ENCODE measurements at places on chromosomes 7 and 10.

- DNase-seq = no peak
Measured at GRCh38 chr7:93949423-93949822, 27.9 kb downstream of the GNG11 start.

DNA sequence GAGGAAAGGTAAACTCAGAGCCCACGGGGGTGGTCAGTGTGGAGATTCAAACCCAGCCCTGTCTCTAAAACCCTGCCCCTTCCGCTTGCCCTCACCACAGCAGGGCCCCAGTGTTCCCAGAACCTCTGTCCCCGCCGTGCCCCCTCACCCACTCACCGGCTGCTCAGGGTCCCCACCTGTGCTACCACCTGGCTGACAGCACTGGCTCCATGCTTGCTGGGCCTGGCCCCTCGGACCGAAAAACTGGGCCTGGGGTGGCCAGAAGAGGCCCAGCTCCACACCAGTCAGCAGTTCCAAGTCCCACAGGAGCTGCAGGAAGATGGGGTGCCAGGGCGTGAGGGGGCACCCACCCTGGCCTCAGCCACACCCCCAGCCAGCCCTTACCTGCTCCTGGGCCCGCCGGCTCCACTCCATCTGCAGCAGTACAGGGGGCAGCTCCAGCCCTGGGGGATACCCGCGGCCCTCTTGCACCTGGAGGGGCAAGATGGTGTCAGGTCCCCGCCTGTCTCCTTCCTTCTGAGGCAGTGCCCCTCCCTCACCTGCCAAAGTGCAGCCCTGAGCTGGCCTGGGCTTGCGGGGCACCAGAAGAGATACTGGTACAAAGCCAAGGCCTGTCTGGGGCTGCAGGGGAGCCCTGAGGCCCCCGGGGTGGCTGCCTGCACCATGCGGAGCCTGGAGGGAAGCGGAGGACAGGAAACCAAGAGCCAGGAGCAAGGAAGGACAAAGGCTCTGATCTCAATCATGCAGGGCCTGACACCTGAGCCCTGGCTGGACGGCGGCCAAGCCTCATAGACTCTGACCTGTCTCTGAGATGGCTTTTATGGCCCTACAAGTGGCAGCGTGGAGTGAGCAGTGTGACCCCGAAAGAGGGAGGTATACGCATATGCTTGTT is 11.7 kb downstream of the ATP6V1F start:
- no peak for DNase-seq

DNA sequence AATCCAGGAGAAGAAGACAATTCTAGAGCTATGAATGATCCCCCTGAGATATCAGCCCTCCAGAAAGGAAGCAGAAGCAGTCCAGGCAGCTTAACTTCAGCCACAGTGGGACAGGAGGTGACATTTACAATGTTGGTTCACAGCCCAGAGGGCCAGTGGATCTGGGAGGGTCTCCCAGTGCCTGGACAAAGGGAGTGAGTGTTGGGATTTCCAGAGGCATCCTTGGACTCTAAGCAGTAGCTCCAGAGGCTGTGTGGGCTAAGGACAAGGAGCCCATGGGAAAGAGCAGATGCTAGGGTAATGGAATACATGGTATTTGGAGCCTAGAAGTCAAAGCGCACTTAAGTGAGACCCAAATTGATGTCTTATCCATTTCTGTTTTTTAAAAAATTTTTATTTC is 97.4 kb upstream of the NUPR2 start:
- no peak for DNase-seq

GRCh38 chr7:138813945-138814344 is 15.9 kb upstream of the ATP6V0A4 start:
- no peak for DNase-seq

GRCh38 chr7:6636741-6637543 is at the start of gene ZNF316:
TSS of gene ZNF316 (plus strand) at chr7:6637318. CDS start at chr7:6642410, 5,092 bp downstream.
- no peak for DNase-seq

DNA sequence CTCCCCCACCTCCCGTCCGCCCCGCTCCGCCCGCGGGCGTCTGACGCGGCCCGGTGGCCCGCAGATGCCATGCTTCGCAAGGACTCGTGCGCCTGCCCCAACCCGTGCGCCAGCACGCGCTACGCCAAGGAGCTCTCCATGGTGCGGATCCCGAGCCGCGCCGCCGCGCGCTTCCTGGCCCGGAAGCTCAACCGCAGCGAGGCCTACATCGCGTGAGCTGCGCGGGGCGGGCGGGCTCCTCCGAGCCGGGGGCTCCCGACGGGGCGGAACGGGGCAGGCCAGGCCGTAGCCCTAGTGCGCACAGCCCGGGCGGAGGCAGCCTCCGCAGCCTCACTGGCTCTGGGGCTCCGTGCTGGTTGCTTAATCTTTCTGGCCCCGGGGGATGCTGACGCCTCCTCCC is 2.8 kb downstream of the ASIC3 start:
- DNase-seq = no peak

DNA sequence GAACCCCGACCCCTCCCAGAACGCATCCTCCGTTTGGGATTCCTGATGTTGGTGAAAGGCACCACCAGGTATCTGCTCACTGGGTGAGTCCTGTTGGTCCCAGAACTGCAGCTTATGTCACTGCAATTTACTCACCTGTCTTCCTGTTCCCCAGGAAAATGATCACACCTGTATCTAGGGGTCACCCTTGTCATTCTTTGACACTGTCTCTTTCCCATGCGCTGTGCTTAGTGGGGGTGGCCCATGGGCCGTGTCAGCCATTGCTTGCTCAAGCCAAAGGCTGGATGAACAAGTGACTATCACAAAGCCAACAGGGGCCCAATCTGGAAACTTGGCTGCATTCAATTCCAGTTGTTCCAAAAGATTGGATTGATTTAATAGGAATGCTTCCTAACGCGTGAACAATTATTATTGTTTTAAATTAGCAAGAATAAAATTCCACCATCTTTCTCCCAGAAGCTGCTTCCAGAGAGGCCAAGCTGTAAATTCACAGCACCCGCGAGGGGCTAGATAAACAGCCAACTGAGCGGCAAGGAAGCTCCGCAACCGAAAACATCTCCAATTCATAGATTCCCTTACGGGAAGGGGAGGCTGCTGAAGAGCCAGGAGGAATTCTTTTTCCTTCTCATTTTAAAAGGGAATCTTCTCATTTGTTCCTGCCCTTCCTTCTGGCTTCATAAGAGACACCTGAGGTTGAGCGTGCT is 134.8 kb upstream of the ZMIZ1 start:
- no peak for DNase-seq

GRCh38 chr7:35747611-35748010 is 52.7 kb upstream of the HERPUD2 start:
- no peak for DNase-seq

DNA sequence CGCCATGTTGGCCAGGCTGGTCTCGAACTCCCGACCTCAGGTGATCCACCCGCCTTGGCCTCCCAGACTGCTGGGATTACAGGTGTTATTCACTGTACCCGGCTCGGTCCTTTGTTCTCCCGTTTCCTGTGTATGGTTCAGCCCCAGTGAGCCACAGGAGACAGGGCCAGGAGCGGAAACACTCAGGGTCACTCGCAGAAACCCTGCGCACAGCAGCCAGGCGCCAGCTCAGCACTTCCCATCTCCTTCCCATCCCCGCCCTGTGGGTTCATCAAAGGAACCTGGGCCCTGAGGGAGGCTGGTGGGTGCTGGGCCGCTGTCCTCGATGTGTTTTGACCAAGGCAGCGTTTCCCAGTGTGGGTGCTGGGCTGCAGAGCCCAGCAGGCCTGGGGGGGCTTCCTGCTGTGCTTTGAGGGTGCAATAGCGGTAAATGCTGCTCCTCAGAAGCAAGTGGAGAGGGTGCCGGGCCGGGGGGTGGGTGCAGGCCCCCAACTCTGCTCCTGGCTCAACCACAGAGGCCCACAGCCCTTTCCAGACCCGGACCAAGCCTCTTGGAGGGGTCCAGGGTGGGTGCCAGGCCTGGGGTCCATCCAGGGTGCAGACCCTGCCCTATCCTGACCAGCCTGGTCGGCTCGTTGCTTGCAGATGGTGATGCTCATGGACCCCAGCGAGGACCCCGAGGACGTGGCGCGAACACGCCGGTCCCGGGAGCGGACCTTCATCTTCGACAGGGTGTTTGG is 15.3 kb upstream of the CHST12 start:
- DNase-seq = no peak

GRCh38 chr10:103852189-103852711 is 3.1 kb downstream of the SH3PXD2A start:
- DNase-seq = no peak

- DNase-seq = no peak
Measured at GRCh38 chr10:113475381-113475807, 77.5 kb upstream of the HABP2 start.

GRCh38 chr10:113775686-113776294 is 24.3 kb downstream of the PLEKHS1 start:
- DNase-seq = no peak

- no peak for DNase-seq
Measured at GRCh38 chr7:13949445-13949844, 40.0 kb downstream of the ETV1 start.

DNA sequence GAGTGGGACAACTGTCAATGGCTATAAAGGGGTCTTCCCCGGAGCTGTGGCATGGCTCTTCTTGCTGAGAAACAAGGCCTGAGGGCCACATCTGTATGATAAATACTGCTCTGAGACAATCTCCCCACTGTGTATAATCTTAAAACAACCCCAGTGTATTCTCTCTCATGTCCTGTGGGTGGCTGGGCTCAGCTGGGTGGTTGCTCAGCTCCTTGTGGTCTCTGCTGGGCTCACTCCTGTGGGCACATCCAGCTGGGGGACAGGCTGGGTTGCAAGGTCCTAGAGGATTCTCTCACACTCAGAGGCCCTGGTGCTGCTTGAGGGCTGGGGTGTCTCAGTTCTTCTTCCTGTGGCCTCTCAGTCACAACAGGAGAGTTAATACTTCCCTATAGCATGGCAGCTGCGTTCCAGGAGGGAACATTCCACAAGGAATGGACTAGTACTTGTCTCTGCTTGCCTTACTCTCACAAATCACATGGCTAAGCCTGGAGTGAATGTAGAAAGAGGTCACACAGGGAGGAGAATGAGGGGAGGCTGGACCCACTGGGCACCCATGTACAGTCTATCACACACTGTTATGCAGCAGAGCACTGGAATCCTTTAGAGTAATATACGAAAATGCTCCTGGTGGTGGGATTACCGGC is 4.5 kb upstream of the EEPD1 start:
- DNase-seq = peak; percentile 42

GRCh38 chr10:61050120-61050745 is 106.2 kb upstream of the RHOBTB1 start:
- DNase-seq = no peak

DNA sequence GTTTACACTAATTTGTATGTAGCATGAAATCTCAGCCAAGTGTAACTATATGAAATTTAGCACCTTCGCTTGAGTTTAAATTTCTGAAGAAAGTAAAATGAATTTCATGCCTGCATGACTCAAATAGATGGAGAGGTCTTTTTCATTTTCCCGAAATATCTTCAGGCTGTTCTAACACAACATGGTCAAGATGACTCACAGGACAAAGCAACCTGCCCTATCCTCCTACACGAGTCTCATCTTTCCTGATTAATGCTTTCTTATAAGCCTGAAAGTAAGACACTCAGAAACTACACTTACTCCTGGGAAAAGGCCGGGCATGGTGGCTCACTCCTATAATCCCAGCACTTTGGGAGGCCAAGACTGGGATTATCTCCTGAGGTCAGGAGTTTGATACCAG is 41.2 kb downstream of the CH25H start:
- no peak for DNase-seq

- peak; percentile 85 for DNase-seq
Measured at GRCh38 chr7:100152404-100152803, 3.7 kb downstream of the LAMTOR4 start.

DNA sequence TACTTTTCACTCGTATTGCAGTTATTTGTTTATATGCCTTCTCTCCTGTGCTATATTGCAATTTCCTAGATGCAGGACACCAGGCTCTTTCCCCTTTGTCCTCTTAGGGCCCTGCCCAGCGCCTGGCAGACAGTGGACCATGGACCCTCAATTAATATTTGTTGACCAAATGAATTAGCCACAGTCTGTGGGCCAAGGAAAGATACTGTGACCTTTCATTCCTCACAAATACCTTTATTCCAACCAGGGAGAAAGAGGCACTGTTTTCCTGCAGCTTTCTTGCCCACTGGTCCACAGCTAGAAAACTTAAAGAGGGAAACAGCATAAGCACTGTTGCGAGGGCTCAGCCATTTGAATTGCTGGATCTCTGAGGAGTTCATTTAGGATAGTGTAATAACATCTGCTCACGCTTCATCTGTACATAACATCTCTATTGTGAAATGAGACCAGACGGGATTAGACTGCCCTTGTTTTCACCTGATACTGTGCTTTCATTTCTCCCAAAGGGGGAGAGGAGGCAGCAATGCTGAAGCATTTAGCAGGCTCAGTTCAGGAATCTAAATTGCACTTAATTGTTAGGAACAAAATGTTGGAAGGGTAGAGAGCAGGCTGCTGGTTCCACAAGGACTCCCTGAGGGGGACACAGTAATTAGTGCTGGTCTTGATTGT is 46.7 kb downstream of the TNS3 start:
- no peak for DNase-seq

GRCh38 chr7:15780271-15780670 is 93.8 kb upstream of the MEOX2 start:
- peak; percentile 29 for DNase-seq

DNA sequence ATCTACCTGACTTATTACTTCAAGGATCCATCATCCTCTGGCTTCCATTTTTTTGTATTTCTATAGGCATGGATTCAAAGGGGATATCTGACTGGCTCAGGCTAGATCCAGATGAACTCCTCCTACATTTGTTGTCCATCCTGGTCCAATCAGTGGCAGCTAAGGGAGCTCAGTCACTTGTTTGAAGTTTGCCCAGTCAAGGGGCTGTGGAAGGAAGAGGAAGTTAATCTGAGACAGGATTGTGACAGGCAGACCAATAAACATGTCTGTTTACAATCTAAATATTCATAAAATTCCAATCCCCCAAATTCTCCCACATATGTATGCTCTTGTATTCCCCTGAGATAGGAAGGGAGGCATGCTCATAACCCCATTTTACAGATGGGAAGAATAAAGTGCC is 48.7 kb downstream of the CAV1 start:
- DNase-seq = peak; percentile 39

GRCh38 chr7:100728196-100728595 is 5.2 kb upstream of the ZAN start:
- DNase-seq = no peak

- DNase-seq = peak; percentile 73
Measured at GRCh38 chr7:99386584-99387238, 12.2 kb downstream of the ARPC1B start.

- no peak for DNase-seq
Measured at GRCh38 chr7:83837683-83838082, 188.7 kb upstream of the SEMA3E start.

GRCh38 chr10:122525788-122526187 is 34.8 kb upstream of the DMBT1 start:
- DNase-seq = no peak

- no peak for DNase-seq
Measured at GRCh38 chr7:108451296-108451848, 4.9 kb downstream of the NRCAM start.

DNA sequence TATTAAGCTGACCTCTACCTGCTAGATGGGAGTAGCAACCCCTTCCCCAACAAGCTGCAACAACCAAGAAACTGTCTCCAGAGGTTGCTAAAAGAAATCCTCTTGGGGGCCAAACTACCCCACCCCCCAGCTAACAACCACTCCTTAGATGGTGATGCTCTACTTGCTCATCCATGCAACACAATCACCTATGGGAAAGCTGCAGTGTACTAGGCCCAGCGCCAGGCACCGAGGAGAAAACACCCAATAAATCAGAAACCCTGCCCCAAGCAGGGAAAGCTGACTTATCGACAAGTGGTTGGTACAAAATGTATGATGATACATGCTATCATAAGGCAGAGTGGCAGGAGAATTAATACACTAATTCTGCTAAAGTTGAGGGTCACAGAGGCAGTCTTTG is 17.3 kb downstream of the SLC25A13 start:
- no peak for DNase-seq
